ENCODE measurements at places on chromosomes 3 and 15.

DNA sequence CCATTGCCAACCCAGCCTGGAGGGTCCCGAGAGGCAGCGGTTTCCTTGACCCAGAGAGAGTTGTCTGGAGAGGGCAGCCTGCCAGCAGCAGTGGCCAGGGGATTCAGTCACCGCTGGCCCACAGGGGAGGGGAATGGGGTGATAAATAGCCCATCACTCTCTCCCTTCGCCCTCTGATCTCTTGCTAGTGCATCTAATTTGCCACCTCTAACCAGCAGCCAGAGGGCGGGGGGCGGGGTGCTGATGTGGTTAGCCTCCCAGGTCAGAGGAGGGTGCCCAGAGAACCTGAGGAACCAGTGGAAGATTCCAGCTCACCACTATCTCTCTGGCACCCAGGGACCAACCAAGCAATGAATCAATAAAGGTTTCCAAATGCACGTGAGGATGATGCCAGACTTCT is 35.1 kb upstream of the SLC6A11 start:
- DNase-seq, result no peak

DNA sequence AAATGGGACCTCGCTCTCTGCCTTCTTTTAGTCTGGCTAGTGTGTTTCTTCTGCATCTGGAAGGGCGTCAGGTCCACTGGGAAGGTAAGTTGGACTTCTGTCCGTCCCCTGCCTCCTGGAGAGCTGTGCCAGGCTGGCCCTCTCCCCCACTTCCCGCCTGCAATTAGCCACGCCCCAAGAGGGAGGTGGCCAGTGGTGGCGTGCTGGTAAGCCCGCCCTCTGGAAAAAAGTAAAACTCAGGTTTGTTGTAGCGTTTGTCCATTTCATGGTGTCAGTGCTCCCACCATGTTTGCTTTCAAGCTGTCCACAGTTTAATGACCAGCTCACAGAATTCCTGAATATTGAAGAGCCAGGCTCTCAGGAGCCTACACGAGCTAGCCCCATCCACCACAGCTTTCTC is 55.6 kb downstream of the SLC6A6 start:
- DNase-seq, result no peak

GRCh38 chr3:32392536-32393302 is 1.1 kb downstream of the CMTM7 start:
- no peak for DNase-seq

DNA sequence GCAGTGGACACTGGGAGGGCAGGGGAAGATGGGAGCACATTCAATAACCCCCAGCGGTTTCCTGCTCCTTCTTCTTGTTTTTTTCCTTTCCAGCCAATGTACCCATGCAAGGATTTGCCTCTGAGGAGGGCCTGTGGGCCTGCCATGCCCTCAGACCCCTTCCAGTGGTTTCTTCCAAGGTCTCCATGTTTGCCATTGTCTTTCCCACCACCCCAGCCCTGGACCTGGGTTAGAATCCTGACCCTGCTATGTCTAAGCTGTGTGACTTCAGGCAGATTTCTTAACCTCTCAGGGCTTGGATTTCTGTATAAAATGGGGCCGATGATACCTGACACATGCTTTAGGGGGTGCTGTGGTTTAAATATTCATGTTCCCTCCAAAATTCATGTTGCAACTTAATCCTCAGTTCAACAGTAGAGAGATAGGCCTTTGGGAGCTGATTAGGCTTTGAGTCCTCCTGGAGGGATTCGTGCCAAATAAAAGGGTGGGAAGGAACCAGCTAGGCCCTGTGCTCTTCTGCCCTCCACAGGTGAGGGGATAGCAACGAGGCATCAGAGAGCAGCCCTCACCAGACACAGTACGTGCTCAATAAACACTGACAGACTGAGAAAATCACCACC is 46.3 kb upstream of the FLNB start:
- DNase-seq, result no peak

DNA sequence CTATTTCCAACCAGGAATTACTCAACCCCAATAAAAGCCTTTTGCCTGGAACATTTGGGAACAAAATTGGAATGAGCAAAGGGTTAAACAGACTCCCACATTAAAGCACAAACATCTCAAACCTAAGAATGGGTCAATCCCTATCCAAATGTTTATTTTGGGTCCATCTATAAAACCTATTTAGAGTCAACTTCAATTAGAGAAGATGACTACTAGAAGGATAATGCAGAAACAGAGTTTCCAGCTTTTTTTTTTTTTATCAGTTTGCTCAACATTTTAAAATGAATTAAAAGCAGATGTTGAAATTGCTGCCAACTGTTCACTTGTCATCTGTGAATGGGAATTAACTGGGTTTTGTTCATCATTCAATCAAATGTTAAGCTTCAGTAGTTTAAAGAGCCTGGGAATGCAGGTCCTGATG is 4.1 kb upstream of the TBC1D23 start:
- DNase-seq, result no peak

DNA sequence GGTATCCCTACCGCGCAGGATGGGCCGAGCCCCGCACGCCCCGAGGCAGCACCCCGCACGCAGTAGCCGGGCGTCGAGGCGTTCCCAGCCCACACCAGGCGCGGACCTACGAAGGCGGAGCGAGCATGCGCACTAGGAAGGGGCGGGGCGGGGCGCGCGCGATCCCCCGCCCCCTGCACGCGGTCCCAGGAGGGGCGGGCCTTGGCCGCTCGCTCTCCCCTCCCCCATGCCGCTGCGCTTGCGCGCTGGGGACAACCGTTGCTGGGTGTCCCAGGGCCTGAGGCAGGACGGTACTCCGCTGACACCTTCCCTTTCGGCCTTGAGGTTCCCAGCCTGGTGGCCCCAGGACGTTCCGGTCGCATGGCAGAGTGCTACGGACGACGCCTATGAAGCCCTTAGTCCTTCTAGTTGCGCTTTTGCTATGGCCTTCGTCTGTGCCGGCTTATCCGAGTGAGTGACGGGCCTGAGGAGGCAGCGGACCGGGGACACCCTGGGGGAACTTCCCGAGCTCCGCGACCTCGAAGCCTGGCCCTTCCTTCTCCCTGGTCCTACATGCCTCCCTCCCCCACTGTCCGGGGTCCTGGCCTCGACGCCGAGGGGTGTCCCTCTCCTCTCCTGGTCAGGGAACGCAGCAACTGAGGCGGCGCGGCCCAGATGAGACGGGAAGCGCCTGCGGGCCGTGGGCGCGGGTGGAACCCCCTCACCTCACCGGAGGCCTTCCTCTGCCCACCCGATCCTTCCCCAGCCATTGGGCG is at the start of gene SPESP1:
SPESP1 (plus strand) TSS at position 258 of the 755 bp plus-strand sequence; CDS start at position 387, 129 bp downstream.
- DNase-seq, result peak; percentile 4

DNA sequence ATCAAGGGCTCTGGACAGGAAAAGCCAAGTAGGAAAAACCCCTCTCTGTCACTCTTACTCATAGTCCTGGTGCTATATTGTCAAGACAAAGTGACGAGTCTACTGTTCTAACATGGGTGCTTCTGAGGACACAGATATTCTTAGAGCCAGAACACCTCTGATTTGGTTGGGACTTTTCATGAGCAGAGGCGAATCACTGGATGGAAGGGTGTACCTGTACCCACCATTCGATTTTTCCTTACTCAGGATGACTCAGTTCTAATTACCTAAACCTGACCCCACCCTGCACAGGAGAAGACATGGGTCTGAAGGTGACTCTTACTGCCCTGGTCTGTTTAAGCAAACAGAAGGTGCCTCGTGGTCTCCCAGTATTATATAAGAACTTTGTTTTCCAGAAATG is 58.5 kb downstream of the ABCC5 start:
- no peak for DNase-seq

DNA sequence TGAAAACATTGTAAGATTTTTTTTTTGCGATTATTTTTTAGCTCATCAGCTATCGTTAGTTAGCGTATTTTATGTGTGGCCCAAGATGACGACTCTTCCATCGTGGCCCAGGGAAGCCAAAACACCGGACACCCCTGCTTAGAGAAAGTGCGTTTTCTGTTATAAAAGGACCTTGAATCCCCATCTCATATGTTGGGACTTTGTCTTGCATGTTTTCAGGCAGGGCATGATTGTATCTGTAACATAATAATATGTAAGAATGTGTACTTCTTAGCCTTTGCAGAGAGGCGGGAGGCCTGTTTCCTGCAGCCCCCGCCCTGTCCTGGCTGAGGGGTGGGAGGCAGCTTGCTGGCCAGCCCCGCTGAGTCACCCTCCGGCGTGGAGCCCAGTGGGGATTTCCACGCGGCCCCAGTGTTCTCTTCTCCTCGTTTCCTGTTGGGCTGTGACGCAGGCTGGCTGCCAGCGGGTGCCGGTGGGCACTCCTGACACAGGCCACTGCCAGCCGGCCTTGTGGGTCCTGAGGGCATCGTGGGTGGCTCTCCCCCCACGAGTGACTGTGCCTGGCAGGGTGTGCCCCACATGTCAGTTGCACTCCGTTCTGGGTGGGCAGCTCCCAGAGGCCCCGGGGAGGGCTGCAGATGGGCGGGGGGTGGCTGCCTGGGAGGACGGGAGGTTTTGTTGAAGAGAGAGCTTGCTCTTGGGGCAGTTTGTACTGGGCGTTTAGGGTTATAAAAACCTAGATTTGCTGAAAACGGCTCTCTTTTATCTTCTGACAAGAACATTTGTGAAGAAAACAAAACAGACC is 55.6 kb downstream of the SMAD3 start:
- DNase-seq, result peak; percentile 77

DNA sequence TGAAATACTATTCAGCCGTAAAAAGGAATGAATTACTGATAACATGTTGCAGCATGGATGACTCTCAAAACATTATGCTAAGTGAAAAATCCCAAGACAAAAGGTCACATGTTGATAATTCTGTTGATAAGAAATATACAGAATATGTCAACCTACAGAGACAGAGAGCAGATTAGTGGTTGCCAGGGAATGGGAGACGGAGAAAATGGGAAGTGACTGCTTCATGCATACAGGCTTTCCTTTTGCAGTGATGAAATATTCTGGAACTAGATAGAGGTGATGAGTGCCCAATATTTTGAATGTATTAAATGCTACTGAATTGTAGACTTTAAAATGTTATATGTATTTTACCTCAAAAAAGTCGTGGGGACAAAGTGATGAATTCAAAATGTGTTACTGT is 56.2 kb downstream of the ABHD2 start:
- DNase-seq, result no peak

All from stimulated activated CD8-positive, alpha-beta memory T cell treated with anti-CD3 and anti-CD28 coated beads, Interleukin-7, amount 100 ng/mL, for 4 hours (primary cell).